Activated CD8-positive, alpha-beta memory T cell treated with anti-CD3 and anti-CD28 coated beads, Interleukin-2, amount 50 U/mL, for 4 hours (primary cell): ENCODE measurements at places on chromosomes 7 and 10.

- no peak for DNase-seq
These were observed 95.7 kb downstream of the CABCOCO1 start for GRCh38 chr10:61758433-61758832.

- no peak for DNase-seq
These were observed 139.6 kb upstream of the UNC5B start for GRCh38 chr10:71072823-71073210.

- DNase-seq: no peak
These were observed 10.5 kb downstream of the GET4 start for GRCh38 chr7:886626-887487.

DNA sequence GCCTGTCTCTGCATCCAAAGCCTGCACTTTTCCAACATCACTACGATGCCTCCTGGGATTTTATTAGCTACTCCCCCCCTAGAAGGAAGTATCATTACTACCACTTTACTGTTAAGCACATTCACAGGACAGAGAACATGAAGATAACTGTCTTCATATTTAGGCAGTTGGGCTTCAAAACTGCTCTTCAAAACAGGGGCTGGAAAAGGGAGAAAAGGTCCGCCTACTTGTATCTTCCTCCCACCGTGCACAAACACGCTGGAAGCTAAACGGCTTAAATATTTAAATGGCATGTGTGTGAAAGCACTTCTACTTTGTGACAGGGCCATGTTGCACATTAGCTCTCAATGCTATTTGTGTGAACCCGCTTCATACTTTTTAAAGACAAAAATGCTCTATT is 999 bp downstream of the ITIH5 start:
- no peak for DNase-seq

- DNase-seq: no peak
These were observed 12.8 kb downstream of the NRAP start for GRCh38 chr10:113651021-113651420.

GRCh38 chr7:28115261-28115660 is 65.3 kb downstream of the JAZF1 start:
- DNase-seq: no peak

DNA sequence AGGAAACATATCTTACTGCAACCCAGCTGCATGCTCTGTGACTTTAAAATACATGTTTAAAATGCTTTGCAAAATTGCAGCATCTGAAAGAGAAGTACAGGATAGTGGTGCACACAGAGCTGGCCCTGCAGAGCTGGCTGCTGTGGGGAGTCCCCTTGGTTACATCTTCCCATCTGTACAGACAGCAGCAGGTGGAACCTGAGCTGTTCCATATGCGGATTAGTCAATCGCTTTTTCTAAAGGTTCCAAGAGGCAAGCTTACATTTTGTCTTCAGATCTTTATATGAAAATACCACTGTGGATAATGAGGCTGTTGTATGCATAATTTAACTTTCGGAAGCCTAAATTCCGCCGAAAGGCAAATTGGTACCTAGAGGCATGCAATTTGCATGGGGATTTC is 444.1 kb downstream of the NRG3 start:
- no peak for DNase-seq

DNA sequence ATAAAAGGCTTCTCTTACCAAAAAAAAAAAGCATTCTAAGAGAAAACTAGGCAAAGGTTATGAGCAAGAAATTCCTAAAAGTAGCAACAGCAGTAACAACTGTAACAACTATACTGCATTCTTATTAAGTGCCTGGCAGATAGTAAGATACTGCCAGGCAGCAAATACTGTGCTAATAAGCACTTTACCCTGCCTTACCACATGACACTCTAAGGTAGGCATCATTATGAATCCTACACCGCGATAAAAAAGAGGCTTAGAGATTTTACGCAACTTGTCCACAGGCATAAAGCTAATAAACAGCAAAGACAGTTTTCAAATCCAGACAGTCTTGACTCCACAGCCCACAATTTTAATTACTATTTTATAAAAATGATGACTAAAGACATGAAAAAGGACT is 83.2 kb downstream of the USP6NL start:
- DNase-seq: no peak

DNA sequence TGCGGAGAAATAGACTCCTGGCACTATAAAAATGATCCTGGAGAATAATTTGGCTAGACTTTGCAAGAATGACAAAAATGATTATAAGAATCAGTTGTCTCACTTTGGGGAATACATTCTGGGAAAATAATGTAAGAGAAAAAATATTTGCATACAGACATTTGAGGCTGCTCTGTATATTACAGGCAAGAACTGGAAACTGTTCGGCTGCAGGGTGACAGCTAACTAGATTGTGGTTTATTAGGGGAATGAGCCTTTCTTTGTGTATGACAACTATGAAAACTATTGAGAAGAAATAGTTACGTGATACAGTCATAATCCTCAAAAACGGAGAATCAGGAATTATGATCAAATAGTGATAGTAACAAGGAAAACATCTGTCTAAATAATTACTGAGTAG is 8.6 kb downstream of the TRIM56 start:
- DNase-seq: no peak

DNA sequence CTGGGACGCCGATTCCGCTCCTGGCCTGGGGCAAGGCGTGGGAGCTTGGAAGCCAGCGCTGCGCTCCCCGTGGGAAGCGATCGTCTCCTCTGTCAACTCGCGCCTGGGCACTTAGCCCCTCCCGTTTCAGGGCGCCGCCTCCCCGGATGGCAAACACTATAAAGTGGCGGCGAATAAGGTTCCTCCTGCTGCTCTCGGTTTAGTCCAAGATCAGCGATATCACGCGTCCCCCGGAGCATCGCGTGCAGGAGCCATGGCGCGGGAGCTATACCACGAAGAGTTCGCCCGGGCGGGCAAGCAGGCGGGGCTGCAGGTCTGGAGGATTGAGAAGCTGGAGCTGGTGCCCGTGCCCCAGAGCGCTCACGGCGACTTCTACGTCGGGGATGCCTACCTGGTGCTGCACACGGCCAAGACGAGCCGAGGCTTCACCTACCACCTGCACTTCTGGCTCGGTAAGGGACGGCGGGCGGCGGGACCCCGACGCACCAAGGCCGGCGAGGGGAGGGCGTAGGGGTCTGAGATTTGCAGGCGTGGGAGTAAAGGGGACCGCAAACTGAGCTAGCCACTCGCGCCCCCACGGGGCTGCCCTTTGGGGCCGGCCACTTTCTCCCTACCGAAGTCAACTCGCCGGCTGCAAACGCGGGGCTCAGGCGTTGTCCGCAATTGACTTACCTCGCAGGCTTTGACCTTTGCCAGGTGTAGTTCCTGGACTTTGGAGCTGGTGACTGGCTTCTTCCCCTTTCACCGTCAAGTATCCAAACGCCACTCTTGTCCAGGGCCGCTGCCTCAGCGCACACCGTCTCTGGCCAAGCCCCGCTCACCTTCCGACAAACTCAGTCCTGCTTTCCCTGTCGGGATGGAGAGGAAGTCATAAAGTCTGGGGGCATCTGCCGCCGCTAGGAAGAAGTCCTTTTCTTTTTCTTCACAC is at the start of gene SCIN:
Gene SCIN, plus strand, starts transcription at position 187 of the 928 bp plus-strand sequence. Its CDS starts 67 bp downstream, at position 254.
- DNase-seq: no peak

- DNase-seq: no peak
These were observed 213.4 kb downstream of the SUGCT start for GRCh38 chr7:40348126-40348728.

- DNase-seq: no peak
These were observed 36.6 kb downstream of the GTF2IRD1 start for GRCh38 chr7:74489997-74490945.

DNA sequence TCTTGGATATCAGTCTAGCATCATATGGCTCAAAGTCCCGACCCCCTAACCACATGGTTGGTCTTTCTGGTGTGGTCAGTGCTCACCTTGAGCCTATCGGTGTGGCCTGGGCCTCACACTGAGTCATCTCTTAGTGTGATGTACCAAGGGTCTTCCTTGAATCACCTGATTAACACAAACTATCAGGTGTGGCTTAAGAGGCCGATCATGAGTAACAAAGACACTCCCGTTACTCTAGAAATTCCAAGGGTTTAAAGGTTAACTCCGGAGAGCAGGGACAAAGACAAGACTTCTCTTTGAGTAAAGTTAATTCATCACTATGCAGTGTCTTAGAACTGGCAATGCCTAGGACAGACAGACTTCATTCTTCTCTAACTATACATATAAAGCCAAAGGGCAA is 52.3 kb upstream of the ARMC3 start:
- DNase-seq: no peak

DNA sequence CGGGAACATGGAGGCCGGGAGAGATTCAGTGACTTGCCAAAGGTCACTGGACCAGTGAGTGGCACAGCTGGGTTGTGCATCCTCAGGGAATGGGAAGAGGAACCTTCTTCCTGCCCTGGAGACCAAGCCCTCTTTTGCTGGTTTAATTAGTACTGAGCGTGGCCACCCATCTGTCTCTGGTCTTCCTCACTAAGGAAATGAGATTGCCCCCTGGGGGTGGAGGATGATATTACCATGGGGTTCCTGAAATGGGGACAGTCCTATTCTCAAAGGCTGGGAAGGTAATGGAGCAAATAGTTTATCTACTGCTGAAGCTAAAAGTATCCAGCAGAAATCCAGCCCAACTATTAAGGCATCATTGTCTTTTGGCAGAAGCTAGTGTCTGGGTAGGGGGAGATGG is 98.6 kb upstream of the FGFR2 start:
- no peak for DNase-seq

- DNase-seq: no peak
These were observed 27.7 kb downstream of the ARHGAP22 start for GRCh38 chr10:48577158-48577557.

DNA sequence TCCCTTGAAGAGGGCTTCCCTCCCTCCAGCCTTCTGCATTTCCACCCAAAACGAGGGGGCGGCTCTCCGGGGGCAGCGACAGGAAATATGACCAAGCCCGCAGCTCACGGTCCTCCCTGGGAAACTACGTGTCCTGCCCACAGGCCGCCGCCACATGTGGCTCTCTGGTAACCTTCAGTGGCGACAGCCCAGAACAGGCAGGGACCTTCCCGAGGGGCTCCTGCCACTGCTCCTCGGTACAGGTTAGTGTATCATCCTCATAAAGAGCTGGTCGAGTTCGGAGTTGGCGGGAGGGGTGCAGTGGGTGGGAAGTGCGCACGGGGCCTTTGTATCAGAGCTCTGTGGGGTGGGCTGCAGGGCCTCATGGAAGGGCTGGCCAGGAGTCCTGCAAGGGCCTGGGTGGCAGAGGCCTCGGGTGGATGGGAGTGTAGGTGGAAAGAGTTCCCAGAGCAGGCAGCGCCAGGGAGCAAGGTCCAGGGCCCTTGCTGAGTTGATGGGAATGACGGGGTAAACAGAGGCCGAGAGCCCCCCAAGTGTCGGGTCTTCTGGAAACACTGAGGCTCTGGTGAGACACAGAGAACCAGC is 66.0 kb downstream of the TCERG1L start:
- no peak for DNase-seq

DNA sequence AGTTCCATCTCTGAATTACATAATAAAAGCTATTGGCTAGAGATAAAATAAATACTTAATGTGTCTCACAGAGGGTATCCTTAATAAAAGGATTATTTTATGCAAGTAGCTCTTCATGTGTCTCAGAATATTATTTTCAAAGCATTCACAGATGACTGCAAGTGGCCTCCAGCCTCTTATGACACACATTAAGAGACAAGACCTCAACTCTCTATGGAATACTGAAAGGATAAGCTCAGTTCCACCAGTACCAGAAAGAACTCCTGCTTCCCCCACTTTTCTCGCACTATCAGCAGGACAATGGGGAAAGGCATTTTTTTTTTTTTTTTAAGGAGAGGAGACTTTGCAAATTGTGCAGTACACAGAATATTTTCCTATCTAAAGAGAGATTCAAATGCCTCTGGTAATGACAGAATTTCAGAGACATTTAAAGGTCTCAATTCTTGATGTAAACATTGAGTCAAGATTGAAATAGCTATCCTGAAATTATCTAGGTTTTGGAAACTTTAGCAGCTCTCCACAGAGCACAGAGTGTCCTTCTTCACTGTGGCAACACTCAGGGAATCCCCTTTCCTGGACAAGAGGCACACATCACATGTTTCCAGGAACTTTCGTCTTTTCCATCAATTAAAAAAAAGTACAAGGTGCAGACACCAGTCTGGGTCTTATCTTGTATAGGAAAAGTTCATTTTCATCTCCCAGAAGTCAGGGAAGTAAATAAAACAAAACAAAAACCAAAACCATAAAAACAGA is 122.0 kb upstream of the ANK3 start:
- no peak for DNase-seq

GRCh38 chr10:10777723-10778122 is 239.9 kb upstream of the CELF2 start:
- no peak for DNase-seq

- no peak for DNase-seq
These were observed 595.0 kb downstream of the ARL4A start for GRCh38 chr7:13282377-13282980.

GRCh38 chr7:132836746-132837145 is 245.1 kb downstream of the CHCHD3 start:
- DNase-seq: no peak

GRCh38 chr7:73963252-73963822 is 64.6 kb upstream of the ELN start:
- no peak for DNase-seq

GRCh38 chr10:63583397-63583796 is 62.2 kb downstream of the REEP3 start:
- DNase-seq: no peak

DNA sequence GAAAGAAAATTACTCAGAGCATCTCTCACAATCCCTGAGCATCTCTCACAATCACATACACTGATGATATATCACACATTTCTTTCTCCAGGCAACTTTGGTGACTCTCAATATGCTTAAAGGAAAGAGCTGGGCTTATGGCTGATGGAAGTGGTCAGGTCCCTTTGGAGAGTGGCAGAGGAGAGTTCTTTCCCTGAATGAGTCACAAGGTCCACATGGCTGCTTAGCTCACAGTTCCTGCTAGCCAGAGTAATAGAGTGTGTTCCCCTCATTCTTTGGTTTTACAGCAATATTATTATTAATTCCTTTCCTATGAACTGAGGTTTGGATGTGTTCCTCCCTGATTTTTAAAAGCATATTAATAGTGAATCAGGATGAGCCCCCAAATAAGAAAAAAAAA is 287.4 kb downstream of the C7orf25 start:
- no peak for DNase-seq

GRCh38 chr10:75826846-75827245 is 395.4 kb downstream of the LRMDA start:
- no peak for DNase-seq

GRCh38 chr7:92697414-92697813 is 107.2 kb upstream of the FAM133B start:
- no peak for DNase-seq

- DNase-seq: no peak
These were observed 144.3 kb upstream of the INHBA start for GRCh38 chr7:41847151-41847550.

DNA sequence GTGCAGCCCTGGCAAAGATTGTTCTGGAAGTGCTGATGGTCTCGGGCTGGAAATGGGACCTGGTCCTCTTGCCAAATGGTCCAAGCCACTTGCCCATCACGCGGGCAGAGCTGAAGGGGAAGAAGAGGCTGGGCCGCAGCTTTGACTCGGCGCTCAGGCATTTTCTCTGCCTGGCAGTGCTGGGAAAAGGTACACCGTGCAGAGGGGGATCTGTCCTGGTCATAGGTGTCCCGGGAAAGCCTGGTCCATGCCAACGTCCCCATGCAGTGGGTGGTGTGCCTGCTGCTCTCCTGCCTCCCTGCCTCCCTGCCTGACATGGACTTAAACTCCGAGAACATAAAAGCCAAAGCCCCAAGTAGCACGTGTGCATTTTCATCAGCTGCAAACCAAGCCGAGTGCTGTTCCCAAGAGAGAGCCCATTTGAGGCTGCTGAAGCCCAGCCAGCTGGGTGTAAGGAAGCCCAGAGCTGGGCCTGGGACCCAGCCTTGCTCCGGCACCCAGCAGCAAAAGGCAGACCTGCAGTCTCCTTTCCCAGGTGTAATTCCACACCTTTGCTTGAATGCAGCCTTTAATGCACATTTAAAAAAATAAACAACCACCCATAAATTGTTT is 72.7 kb downstream of the TCERG1L start:
- no peak for DNase-seq
